ENCODE measurements at places on chromosomes 13 and 19. TPM values are rescaled to one million over a fixed set of nuclear protein-coding genes. Genes with fewer than 3 reads are reported as not detected.

Gene POP4
- total RNA-seq, result 43.7 TPM

Gene CNOT3
- total RNA-seq, result 26.1 TPM

Gene RNF126
- total RNA-seq, result 83.3 TPM

Gene GFY
- total RNA-seq, result not detected

Gene BCAM
- 34.3 TPM for total RNA-seq

Gene TRPM4
- 228 TPM for total RNA-seq

Gene CCDC8
- total RNA-seq, result 2.5 TPM

Gene TINCR
- total RNA-seq, result 0.67 TPM

Gene CEACAM7
- total RNA-seq, result not detected

Gene RASL11A
- total RNA-seq, result 26.5 TPM

Gene FBN3
- total RNA-seq, result not detected

Gene ZNF536
- total RNA-seq, result 2.3 TPM

Gene PRR19
- total RNA-seq, result not detected

Gene TMEM272
- not detected for total RNA-seq

Gene FCAR
- not detected for total RNA-seq

Gene MEDAG
- 7.6 TPM for total RNA-seq

Gene ONECUT3
- total RNA-seq, result not detected

Gene LILRA1
- total RNA-seq, result not detected

Gene ALOX5AP
- total RNA-seq, result 7.6 TPM

Gene NLRP9
- total RNA-seq, result not detected

Gene LRG1
- total RNA-seq, result 3.5 TPM

Gene MATK
- 7.9 TPM for total RNA-seq

Gene DAZAP1
- total RNA-seq, result 50.4 TPM

Gene ANGPTL4
- total RNA-seq, result 22.6 TPM

Gene USHBP1
- 1.6 TPM for total RNA-seq

Gene ZNF586
- total RNA-seq, result 14.2 TPM

Gene NALCN
- total RNA-seq, result not detected

Gene DACT3
- total RNA-seq, result 2.3 TPM

Gene DIRAS1
- 1.4 TPM for total RNA-seq

Gene LRRC25
- 3.9 TPM for total RNA-seq

Gene NPAS1
- total RNA-seq, result not detected

Gene APC2
- 0.18 TPM for total RNA-seq
